NCI-H1694 treated with DMSO at 0.1 percent for 48 hours (cell line): ENCODE measurements at places on chromosomes 3 and 15.

DNA sequence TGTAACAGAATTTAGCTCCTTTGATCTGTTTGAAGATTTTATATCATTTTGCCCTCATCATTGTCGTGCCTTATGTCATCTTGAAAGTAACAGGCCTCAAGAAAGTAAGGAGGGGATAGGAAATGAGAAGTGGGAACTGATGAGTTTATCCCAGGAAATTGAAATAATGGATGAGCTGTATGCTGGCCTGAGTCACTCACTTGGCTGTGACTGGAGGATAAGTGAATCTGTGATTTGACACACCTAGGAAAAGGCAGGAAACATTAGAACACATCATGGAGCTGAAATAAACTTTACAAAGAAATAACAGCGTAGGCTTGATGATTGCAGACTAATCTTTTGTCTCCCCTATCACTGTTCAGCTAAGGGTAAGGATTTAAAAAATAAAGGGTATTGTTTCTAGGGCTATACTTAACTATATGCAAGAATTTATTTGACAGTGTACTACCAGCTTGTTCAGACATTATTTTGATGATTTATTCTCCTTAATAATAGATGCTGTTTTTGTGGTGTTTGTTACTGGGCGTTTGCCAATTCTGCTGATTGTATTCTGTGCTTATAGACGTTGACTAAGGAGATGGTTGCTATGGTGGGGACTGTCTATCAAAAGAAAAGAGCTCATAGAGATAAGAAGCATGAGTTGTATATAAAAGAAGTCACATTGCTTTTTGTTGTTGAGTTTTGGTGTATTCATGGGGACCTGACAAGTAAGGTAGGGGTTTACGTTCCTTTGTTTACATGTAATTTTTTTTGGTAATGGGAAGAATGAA is 105.6 kb upstream of the ROPN1 start:
- no peak for DNase-seq

DNA sequence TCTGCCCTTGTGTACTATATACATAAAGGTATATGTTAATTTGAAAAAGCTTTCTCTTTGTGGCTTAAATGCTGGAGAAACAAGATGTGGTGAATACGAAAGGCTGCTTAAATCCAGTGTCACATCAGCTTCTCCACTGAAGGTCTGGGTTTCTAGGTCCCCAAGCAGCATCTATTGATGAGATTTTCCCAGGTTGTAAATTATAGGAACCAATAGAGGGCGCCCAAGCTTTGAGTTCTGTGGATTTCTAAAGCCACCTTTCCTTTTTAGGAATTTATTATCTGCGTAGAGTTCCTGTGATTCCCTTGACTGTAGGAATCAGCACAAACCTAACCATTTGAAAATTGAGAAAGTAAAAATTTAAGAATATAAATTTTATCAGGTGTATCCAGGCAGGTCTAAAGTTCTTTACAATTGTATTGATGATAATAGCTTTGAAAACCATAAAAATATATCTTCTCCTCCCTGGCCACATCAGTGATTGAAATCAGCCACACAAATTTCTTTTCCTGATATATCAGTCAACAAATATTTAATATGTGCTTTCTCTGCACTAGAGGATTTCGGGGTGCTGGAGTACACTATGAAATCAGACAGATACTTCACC is 88.3 kb upstream of the ADAMTSL3 start:
- DNase-seq = peak; percentile 0

GRCh38 chr3:25265284-25265683 is 162.8 kb upstream of the RARB start:
- no peak for DNase-seq

DNA sequence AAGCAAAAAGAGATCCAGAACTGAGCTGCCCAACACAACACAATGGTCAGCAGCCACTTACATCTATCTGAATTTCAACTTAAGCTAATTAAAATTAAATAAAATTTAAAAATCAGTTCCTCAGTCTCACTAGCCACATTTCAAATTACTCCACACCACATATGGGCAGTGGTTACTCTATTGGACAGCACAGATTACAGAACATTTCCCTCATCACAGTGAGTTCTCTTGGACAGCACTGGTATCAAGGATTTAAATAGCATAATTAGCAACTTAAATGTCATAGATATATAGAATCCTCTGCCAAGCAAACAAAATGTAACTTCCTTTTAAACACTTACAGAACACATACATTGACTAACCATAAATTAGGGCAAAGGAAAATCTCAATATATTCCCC is 64.4 kb downstream of the KBTBD12 start:
- DNase-seq = no peak

- DNase-seq = no peak
Measured at GRCh38 chr3:36840453-36840921, 76.1 kb upstream of the DCLK3 start.

GRCh38 chr3:149571381-149571780 is 86.4 kb downstream of the WWTR1 start:
- DNase-seq = no peak

GRCh38 chr15:60003243-60004008 is 685 bp upstream of the FOXB1 start:
- peak; percentile 26 for DNase-seq

GRCh38 chr3:51683566-51683965 is 12.5 kb downstream of the TEX264 start:
- no peak for DNase-seq

DNA sequence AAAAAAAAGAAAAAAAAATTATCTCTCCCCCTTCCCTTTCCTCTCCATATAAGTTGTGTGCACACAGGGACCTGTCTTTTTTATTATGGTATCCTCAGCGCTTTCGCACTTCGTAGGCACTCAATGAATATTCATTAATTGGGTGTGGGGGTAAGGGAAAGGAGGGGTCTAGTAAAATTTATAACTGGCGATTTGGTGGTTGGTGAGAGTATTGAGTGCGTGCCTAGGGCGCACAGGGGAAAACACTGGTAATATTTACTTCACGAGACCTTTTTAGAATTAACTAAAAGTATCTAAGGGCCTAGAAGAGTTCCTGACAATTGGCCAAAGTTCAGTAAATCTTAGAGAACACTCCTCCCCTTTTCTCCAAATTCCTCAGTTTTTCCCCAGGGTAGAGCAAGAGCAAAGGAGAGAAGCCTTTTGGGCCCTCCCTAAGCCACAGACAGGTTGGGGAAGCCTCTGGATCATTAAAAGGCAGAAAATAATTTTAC is 25.7 kb downstream of the TYRO3 start:
- DNase-seq = no peak

GRCh38 chr3:121330118-121330517 is 215.7 kb downstream of the POLQ start:
- DNase-seq = no peak

- DNase-seq = no peak
Measured at GRCh38 chr3:50912746-50913145, 238.0 kb downstream of the DOCK3 start.

DNA sequence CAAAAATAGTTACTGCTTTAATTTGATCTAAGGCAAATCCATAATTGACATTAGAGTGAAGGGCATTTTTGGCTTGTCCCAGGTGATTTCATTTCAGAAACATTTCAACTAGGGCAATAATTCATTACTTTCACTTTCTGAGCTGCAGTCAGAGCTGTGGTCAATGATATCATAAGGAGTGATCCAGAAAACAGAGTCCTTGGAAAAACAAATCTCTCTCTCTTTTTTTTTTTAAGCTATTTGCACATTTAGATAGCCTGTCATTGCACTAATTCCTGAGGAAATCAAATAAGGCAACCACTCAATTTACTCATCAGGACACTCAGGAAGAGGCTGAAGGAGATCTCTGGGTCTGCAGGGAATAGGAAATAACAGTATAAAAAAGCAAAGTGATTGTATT is 269.5 kb upstream of the LRRC3B start:
- DNase-seq = no peak
